Stimulated activated CD4-positive, alpha-beta T cell treated with anti-CD3 and anti-CD28 coated beads, Interleukin-2, amount 100 ng/mL, for 24 hours (primary cell): ENCODE measurements at places on chromosomes 3 and 15.

DNA sequence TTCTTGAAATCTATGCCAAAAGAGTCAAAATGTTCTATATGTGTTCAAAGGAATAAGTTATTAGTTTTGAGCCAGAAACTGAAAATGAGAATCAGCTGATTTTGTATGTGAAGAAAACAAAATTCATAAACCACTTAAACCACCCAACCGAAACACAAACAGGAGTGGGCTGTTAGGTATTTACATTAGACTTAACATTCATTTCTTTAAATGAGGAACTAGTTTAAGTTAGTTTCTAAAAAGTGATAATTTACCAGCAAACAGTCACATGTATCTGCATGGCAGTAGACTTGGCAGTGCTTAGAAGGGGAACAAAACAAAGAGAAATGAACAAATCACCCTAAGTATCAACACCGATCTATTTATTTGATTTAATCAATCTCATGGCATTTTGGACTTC lies 128.0 kb downstream of the GMNC start:
- no peak for DNase-seq

DNA sequence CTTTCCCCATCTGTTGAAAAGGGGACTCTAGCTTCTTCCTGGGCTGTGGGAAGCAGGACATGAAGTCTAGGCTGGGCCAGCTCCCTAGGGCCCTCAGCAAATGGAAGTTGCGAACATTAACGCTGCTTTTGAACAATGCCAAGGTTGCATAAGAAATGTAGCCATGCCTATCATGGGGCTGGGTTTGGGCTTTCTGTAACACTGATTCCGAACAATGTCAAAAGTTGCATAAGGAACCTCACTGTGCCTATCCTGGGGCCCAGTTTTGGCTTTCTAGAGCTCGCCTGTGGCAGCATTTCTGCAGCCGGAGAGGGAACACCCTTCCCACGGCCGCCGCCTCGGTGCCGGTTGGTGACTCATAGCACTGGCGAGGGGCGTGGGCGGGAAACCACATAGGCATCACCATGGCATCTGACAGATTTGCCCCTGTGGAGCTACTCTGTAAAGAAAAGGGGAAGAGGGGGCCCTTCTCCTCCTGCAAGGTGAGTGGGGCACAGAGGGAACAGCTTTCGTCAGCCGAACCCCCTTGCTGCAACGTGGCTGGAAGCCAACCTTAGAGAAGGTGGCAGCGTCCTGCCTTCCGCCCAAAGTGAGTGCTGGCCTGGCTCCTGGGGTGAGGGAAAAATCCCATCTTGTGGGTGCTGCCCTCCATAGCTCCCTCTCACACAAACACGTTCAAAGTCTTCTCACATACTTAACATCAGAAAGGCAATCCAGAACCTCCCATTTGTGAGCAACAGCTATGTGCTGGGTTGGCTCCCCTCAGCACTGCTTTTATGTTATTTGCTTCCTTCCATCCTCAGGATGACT lies 46.6 kb upstream of the ATP2B2 start:
- DNase-seq, result peak; percentile 87

- no peak for DNase-seq
Observed at GRCh38 chr15:87528873-87529272, 727.7 kb downstream of the NTRK3 start.

- no peak for DNase-seq
Observed at GRCh38 chr3:134474956-134475355, 10.8 kb downstream of the ANAPC13 start.

DNA sequence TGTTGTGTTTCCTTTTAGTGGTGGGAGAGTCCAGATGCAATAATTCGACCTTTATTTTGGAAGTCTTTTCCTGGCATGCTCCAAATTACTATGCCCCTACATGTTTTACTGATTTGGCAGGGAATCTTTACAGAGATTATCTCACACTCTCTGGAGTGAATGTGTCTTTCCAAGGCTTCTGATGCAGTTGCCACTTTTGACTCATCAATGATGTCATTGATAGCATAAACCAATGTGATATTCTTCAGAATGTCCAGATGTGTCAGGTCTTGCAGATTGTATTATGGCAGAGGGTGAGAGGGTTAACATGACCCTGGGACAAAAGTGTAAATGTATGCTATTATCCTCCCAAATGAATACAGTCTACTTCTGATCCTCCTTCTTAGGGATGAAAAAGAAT lies 9.7 kb downstream of the RTP4 start:
- DNase-seq, result no peak

DNA sequence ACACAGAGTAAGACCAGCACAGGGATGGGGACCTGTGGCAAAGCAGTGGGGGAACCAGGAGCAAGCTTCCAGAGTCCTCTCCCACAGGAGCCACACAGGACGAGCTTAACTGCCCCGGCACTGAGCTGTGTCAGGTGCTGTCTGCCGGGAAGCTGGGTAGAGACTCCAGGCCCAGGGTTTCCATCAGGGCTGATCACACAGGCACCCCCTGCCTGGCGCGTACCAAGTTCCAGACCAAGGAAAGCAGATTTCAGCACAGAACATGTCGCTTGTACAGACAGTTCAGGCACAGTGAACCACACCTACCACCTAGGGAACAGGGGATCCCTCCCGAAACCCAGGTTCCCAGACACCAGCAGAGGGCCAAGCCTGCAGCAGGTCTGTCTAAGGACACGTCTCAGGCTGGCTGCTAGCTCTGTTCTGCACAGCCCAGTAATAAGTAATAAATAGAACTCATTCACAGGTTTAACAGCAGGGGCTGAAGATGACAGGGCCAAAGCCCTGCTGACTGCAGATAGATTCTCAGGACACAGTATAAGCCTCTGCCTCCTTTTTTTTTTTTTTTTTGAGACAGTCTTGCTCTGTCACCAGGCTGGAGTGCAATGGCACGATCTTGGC lies 30.2 kb upstream of the OCA2 start:
- no peak for DNase-seq

DNA sequence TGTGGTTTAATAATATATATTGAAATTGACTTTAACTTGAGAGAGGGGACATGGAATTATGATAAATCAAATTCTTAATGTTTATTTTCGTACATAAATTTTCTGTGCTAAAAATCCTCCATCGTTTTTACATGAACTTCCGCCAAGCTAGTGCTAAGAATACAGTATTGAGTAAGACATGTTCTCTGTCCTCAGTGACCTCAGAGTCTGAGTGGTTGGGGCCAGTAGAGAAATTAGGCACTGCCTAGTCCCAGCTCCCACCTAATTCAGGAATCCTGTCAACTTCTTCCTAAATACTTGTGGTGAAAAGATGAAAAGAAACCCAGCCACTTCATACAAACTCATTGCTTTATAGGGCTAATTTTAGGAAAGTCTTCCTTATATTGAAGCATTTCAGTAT lies 110.3 kb downstream of the PPP2R3A start:
- DNase-seq, result no peak

- DNase-seq, result no peak
Observed at GRCh38 chr3:32004113-32004765, 22.7 kb downstream of the ZNF860 start.

DNA sequence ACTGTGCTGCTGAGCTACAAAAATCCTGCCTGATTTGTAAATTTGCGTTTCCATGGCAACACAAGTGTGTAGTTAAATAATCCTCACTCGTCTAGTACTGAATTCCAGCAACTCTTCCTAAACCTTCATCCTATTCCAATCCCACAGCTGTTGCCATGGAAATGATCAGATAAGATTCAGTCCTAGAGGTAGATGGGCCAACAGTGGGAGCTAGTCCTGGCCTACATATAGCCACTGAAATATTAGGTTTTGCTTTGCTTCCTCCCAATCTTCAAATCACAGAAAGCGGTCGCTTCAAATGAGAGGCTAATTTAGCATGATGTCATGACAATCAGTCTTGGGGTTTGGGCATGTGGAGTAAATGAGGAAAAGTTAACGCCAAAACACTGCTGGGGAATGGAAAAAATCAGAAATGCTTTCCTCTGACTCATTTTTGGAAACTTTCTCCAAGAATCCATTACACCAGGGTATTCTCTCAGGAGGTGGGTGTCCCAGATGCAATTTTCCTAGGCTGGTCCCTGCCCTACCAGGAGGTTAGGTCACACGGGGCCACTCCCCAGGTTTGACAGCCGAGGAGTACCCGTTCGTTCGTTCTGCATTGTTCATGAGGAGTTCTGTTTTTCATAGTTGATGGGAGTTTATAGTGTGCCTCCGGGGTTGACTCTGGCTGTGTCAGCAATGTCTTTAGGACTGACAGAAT lies 159.2 kb upstream of the SLCO3A1 start:
- DNase-seq, result no peak

DNA sequence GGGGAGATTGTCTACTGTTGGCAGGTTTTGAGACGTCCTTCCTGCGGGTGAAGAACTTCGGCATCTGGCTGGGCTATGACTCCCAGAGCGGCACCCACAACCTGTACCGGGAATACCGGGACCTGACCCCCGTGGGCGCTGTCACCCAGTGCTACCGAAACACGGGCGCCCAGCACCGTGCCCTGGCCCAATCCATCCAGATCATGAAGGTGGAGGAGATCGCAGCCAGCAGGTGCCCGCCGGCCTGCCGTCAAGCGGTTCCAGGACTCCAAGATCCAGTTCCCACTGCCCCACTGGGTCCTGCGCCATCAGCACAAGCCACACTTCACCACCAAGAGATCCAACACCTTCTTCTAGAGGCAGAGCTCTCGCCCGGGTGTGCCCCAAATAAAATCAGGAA lies 194.9 kb upstream of the EPHA6 start:
- no peak for DNase-seq

DNA sequence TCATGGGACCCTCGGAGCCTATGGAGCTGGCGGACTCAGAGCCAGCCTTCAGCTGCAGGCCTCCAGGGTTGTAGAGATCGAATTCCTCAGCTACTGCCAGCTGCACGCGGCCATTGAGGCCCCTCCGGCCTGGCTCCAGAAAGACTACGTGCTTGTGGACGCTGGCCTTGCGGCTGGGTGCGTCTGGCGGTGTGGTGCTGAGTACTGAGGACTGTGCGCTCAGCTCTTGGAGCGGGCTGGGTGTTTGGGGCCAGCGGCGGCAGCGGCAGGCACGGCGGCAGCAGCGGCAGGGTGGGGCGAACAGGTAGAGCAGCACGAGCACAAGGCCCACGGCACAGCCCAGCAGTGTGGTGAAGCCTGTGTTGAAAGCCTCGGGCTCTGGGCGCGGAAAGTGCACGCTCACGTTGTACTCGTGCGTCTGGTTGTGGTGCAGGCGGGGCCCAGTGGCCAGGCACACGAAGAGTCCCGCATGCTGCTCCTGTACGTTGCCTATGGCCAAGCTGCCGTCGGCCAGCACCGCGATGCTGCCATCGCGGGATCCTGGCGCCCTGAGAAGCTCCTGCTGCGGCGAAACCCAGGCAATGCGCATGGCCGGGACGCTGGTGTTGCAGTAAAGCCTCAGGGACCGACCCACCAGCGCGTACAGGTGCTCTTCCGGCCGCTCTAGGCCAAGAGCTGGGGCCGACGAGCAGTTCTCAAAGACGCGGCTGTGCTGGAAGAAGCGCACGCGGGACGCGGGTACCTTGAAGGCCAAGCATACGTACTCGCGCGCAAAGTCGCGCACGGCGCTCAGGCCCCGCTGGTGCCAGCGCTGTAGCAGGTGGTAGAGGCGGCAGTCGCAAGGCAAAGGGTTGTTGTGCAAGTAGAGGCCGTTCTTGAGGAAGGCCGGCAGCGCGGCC lies 1.3 kb downstream of the AMIGO3 start:
- DNase-seq, result no peak

DNA sequence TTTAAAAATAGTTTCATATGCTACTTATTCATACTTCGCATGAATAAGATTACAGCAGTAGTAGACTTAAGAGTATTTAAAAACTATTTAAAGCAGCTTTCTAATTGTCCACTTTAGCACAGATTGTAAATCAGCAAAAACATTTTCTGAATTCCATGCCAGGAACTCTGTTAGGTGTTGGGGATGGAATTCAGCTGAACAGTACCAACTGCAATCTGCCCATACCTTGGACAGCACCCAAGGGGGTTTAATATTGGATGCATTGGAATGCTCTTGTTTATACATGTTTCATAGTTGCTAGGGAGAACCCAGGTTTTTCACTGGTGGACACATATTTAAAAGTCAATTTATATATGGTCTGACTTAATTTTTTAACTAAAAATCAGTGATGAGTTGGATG lies 74.8 kb downstream of the PPM1L start:
- DNase-seq, result no peak

DNA sequence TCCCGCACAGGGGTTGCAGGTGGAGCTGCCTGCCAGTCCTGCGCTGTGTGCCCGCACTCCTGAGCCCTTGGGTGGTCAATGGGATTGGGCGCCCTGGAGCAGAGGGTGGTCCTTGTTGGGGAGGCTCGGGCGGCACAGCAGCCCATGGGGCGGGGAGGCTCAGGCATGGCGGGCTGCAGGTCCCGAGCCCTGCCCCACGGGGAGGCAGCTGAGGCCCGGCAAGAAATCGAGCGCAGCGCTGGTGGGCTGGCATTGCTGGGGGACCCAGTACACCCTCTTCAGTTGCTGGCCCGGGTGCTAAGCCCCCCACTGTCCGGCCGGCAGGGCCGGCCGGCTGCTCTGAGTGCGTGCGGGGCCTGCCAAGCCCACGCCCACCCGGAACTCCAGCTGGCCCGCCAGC lies 27.9 kb downstream of the NCK1 start:
- no peak for DNase-seq

DNA sequence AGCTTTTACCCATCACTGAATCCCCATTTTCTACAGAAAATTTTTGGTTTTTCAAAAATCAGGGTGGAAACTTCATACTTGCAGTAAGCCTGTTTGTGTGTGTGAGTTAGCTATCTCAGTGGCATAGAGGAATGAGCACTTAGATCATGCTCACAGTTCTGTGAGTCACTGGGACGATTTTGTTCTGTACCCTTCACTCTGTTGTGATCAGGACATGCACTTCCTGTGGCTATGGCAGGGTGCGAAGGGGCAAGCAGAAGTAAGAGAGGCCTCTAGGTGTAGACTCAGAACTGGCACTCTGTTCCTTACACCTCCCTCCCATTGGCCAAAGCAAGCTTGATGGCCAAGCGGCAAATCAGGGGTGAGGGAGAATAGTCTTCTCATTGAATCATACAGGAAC lies 11.6 kb downstream of the NIPA2 start:
- no peak for DNase-seq

DNA sequence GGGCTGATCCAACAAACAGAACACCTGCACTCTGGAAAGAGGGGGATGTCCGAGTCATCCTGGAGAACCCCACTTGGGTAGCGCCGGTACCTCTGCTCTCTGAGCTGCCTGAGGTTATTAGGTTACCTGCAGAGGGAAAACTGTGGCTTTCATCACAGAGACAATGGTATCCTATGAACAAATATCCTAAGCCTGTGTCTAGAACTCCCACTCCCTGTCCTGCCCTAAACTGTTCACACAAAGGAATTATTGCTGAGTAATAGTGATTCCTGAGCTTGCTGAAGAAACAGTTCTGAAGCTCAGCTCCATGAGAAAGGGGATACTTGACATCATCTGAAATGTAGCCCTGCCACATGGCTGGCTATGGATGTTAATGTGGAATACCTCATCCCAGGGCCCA lies 31.9 kb upstream of the WNT5A start:
- no peak for DNase-seq

DNA sequence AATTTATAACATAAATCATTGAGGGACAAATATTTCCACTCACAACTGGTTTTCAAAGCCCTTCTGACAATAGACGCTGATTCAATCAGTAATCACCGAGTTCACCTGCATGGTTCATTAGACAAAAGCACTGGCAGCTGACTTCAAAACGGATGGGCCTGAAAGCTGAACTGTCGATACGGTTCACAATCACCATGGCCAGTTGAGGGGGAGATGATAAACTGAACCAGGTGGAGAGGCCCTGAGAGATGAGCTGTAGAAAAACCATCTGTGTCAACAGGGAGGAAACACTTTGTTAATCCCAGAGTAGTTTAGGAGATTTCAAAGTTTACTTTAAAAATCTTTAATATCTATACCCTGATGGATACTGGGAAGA lies 75.0 kb downstream of the PEX5L start:
- DNase-seq, result no peak
